ENCODE measurements at places on chromosomes 12 and 14. TPM values are rescaled to one million over a fixed set of nuclear protein-coding genes. Genes with fewer than 3 reads are reported as not detected.

DNA sequence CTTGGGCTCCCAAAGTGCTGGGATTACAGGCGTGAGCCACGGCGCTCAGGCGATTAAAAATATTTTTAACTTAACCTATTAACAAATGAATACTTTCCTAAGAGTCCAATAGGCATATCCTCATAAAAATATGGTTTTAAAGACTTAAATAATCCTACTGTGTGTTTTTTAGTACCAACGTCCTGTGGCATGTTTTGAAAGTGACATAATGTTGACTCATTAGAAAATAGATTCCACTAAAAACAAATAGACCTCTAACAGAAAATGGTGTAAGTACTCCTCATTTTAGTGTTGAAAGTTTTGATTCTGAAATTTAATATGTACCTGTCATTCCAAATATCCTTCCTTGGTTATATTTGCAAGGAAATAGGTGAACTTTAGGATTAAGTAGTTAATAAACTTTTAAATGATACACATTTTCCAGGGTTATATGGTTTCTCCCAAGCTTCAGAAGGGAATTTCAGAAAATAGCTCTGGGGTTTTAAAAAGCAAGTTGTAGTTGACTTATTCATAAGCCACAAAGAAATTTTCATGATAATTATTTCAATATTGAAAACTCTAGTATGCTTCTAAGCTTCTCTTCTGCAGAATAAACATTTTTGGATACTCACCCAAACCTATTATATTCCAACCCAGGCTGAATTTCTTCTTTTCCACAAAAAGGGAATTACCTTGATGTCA is 12.1 kb upstream of the LUM start:
- no peak for DNase-seq

DNA sequence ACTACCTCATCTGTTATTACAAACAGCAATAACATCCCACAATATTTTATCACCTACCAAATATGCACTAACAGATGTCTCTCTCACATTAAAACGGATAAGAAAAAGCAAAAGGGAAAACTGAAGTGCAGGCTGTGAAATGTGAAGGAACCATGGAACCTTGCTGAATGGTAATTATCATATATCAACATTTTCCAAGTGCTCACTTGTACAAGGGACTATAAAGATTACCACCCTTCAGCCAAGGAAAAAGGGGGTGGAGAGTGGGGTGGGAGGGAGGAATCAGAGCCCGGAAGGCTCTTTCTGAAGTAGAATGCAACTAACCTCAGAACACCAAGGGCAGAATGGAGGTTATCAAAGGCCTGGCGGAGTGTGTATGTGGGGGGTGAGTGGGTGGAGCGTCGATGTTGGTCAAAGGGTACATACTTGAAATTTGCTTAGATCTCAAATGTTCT is 1.2 kb downstream of the SNX6 start:
- no peak for DNase-seq

DNA sequence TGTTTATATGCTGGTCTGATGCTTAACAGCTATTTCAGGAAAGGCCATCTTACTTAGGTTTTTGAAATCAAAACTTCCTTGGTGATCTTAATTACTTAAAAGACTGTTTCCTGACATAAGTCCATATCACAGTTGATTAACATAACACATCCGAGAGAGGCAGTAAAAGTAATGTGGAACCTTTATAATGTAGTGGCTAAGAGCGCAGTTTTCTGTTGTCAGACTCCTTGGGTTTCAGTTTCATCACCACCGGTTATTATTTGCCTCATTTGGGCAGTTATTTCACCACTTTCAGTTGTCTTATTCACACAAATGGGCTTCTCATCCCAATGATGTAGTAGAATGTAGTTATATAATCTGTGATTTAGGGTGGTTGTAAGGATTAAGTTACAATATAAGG is 30.9 kb downstream of the TBC1D15 start:
- no peak for DNase-seq

- no peak for DNase-seq
Measured at GRCh38 chr12:94586589-94587259, 63.6 kb downstream of the TMCC3 start.

RGS6 gene
- not detected for total RNA-seq
